ENCODE measurements at places on chromosomes 3 and 15.

DNA sequence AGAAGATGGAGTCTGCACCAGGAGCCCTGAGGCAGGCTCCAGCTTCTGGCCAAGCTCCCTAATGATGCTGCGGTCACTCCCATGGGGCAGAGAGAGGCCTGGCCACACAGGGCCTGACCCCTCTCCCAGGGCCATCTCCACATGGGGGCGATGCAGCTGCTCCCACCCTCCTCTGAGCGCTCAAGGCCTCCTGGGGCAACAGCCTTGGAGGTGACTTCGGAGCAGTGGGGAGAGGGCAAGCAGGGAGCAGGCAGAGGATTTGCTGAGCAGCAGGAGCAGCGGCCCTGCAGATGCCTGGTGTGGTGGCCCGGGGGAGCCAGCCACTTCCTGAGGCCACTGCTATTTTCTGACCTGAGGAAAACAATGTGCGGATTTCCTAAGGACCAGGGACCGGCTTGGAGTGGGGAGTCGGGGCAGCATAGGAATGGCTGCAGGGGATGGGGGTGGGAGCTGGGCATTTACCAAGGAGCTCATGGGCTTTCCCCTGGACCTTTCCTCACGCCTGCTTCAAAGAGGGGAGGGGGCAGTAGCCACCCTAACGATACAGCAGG, 81.6 kb upstream of the RPL32 start:
- DNase-seq, result no peak

DNA sequence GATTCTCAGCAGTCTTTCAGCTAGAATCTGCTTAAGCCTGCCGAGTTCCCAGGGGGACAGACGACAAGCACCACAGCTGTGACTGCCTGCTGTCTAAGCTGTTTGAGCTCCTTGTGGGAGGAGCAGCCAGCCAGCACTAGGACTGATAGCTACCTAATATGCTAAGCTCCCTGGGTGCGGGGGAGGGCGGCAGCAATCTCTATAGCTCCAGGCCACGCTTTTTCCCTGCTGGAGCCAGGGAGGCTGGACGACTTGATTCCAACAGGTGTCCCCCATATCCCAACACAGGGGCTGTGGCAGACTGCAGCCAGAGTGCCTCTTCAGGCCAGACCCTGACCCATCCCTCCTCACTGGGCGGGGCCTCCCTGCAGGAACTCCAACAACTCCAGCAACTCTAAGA, 134.1 kb upstream of the ARPP21 start:
- no peak for DNase-seq

GRCh38 chr15:89408372-89409183, 74.0 kb upstream of the POLG start:
- no peak for DNase-seq

- DNase-seq, result no peak
These were observed 24.0 kb upstream of the TRH start for GRCh38 chr3:129950318-129951046.

GRCh38 chr3:94043285-94043684, 14.9 kb upstream of the STX19 start:
- no peak for DNase-seq

GRCh38 chr3:151774910-151775309, 39.0 kb upstream of the AADAC start:
- DNase-seq, result no peak

GRCh38 chr3:105355408-105356061, 11.2 kb upstream of the ALCAM start:
- DNase-seq, result no peak

DNA sequence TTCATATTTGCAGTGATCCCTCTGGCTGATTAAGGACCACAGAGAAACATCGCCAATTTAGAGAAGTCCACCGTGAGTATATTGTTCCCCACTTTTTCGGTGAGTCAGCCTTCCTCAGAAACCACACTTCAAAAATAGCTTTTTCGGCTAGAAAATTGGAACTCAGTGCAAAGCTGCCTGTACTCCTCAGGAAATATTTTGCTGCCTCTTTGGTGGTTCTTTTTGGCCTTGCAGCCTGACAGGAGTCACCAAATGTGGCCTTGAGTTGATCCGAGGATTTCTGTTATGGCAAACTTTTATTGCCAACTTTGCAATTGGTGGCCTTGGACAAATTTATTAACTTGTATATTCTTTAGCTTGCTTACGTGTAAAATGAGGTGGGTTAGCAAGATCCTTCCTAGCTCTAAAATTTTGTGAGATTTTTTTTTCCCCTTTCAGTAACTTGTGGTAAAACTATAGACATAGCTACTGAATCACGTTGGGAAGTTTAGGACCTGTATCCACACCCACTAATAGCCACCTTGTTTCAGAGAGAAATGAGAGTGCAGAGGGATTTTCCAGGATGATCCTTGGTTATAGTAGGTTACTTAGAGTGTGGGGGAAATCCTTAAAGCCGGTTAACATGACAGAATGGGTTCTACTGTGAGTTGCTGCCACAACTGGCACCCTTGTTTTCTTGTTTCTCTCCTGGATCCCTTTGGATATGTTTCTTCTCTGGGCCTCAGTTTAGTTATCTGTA, 9.9 kb downstream of the ARL6IP5 start:
- no peak for DNase-seq

DNA sequence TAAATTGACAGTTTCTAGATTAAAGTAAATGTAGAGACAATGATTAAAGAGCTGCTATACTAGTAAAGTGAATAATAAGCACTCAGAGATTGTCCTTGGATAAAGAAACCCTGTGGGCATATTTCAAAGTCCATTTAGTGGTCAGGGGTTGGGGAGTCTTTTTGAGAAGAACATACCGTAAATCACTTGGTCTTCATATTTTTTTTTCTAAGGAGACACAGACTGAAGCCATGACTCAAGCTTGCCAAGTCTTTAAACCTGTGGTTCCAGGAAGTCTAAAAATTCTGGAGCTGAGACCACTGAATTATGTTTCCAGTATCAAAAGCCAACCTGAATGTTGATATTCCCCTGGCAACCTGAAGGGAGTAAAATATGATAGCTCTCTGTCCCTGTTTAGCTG, 171.0 kb downstream of the TPRG1 start:
- no peak for DNase-seq

- no peak for DNase-seq
These were observed 570 bp upstream of the NEDD4 start for GRCh38 chr15:55993804-55994560.

DNA sequence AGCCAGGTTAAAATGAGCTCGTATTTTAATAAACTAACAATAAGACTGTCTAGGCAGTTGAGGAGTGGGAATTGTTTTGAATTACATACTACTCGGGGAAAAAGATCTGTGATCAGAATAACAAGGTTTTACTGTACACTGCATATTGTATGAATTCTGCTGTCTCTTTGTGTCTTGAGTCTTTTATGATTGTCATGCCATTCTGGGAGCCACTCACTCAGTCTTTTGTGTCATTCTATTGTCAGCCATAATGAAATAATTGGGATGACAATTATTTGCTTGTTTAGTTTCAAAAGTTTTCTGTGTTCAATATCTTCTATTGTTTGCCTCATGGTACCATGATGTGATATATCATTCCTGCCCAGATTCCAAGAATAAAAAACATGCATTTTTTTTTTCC, 339.6 kb upstream of the TBL1XR1 start:
- DNase-seq, result no peak

GRCh38 chr3:16216373-16216935, 42.0 kb downstream of the GALNT15 start:
- no peak for DNase-seq

DNA sequence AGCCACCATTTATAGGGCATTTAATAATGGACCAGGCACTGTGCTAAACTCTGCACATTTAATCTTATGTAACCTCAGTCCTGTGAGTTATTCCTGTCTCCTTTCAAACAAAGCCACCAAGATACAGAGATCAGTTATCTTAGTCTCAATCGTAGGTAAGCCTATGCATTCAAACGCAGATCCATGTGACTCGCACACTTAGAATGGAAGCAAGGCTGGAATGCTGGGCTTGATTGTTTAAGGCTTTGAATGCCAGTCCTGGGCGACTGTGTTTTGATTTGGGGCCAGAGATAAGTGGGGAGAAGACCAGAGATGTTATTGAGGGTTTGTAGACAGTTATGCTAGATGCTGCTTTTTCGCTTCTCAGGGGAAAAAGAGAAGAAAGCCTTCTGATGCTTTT, 22.2 kb downstream of the MED12L start:
- no peak for DNase-seq

GRCh38 chr3:111076732-111077131, 5.1 kb downstream of the NECTIN3 start:
- DNase-seq, result no peak

- no peak for DNase-seq
These were observed 22.7 kb upstream of the ZNF639 start for GRCh38 chr3:179299999-179300613.

DNA sequence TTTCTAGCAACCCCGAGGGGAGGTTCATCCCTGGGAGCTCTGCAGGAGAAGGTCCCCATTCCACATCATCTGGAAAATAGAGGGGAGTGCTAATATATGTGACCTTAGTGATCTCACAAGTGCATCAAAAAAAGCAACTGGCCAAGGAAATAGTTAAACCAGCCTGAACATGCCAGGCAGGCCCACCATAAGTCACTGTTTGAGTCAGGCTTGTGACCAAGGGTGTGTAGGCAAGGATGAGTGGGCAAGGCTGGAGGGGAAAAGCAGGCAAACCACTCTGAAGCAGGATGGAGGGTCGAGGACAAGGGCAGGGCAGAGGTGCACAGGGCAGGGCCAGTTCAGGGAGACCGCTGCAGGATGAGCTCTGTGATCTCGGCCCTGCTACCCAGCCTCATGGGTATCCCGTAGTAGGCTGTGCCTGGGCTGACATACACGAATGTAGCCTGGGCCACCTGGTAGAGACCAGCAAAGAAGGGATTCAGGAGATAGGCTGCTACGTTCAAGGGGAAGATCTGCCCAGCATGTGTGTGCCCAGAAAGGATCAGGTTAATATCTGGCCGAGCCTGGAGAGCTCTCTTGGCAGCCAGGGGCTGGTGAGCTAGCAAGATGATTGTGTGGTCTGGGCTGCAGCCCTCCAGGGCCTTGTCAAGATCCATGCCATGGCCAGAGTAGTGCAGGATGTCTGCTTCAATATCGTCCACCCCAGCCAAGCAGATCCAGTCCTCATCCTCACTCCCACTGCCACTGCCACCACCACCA, 4.3 kb downstream of the GLB1 start:
- DNase-seq, result no peak

DNA sequence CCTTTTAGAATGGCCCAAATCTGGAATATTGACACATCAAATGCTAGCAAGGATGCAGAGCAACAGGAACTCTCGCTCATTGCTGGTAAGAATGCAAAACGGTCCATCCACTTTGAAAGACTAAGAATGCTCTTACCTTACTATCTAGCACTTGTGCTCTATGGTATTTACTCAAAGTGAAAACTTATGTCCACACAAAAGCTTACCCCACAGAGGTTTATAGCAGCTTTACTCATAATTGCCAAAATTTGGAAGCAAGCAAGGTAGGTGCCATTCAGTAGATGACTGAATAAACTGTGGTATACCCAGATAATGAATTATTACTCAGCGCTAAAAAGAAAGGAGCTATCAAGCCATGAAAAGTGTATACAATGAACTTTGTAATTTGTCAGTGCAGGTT, 96.4 kb downstream of the CTNNB1 start:
- no peak for DNase-seq

- no peak for DNase-seq
These were observed 23.0 kb downstream of the UBP1 start for GRCh38 chr3:33417066-33417673.

DNA sequence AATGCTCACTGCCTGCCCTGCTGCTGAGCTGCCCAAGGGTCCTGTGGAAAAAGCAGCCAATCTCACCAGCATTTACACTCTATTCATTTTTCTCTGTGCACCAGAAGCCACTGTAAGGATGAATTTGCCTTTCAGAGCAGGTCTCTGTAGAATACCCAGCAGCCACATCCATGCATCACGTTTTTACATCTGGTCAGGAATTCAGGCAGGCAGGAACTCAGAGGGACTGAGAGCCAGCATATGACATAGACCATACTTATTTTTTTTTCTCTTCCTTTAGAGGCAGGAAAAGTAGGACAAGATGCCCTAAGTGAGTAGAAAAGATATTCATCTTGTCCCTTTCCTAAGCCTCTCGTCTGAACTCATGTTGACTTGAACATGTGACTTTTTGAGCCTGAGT, 292.7 kb downstream of the EPHB1 start:
- no peak for DNase-seq

DNA sequence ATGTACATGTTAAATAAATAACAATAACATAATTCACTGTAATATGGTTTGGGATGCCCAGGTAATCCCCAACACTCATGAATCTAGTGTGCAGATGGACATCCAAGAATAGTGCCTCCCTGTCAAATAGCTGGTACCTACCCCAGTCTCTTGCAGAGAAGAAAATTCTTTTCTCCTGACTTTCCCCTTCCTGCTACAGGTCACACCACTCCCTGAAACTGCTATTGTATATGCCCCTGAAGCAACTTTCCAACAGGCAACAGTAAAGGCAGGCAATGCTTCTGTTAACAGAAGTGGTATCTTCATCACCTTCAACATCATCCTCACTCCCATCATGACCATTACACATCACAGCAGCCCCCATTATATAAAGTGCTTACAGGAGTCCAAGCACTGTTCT, 431.6 kb downstream of the MAGI1 start:
- no peak for DNase-seq

DNA sequence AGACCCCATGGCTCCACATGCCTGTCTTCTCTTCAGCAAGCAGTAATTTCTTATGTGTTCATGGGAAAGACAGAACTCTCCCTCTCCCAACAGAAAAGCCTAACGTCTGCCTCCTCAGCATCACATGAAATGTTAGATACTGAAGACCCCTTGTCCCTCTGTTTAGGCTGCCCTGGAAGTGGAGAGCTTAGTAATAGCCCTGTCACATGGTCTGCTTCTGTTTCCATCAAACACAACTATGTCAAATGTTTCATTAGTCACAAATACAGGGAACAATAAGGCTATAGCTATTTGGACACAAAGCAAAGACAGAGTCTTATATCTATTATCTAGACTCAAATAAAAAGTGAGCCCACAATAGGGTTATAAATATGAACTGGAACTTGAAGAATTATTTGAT, 190.3 kb upstream of the TRIM42 start:
- no peak for DNase-seq

DNA sequence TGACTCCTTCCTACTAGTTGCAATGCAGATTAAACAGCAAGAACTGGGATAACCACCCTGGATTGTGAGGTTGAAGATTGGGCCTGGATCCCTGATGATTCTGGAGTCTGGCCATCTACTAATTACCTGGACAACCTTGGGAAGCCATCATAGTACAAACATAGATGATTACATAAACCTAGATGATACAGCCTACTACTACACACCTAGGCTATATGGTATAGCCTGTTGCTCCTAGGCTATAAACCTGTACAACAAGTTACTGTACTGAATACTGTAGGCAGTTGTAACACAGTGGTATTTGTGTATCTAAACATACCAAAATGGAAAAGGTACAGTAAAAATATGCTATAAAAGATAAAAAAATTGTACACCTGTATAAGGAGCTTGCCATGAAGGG, 48.0 kb downstream of the NSUN3 start:
- DNase-seq, result no peak

GRCh38 chr3:62287392-62287927, 85.9 kb downstream of the FEZF2 start:
- no peak for DNase-seq

GRCh38 chr3:81416812-81417211, 344.6 kb downstream of the GBE1 start:
- no peak for DNase-seq

GRCh38 chr3:185820973-185821758, 3.7 kb downstream of the IGF2BP2 start:
- DNase-seq, result no peak

GRCh38 chr3:65052101-65052500, 364.3 kb upstream of the ADAMTS9 start:
- no peak for DNase-seq

- DNase-seq, result no peak
These were observed 13.8 kb upstream of the POLR2M start for GRCh38 chr15:57692709-57693108.

GRCh38 chr3:129122412-129123011, 908 bp upstream of the RAB43 start:
- no peak for DNase-seq
